ENCODE measurements at places on chromosomes 7 and 10.

DNA sequence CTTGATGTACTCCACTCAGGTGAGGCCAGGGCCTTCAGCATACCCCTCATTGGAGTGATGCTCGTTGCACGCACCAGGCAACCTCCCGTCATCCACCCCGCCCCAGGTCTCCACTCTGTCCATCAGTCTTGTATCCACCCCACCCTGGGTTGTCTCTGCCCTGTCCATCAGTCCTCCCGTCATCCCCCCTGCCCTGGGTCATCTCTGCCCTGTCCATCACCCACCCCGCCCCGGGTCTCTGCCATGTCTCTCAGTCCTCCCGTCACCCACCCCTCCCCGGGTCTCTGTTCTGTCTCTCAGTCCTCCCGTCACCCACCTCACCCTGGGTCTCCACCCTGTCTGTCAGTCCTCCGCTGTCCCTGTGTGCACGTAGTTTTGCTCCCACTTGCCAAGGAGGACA is 59.9 kb downstream of the WDR37 start:
- no peak for DNase-seq

GRCh38 chr7:37040330-37040729 is 316.0 kb upstream of the AOAH start:
- no peak for DNase-seq

- no peak for DNase-seq
Measured at GRCh38 chr10:44567471-44567870, 182.6 kb upstream of the CXCL12 start.

- DNase-seq = no peak
Measured at GRCh38 chr10:70909326-70909935, 21.1 kb upstream of the PCBD1 start.

DNA sequence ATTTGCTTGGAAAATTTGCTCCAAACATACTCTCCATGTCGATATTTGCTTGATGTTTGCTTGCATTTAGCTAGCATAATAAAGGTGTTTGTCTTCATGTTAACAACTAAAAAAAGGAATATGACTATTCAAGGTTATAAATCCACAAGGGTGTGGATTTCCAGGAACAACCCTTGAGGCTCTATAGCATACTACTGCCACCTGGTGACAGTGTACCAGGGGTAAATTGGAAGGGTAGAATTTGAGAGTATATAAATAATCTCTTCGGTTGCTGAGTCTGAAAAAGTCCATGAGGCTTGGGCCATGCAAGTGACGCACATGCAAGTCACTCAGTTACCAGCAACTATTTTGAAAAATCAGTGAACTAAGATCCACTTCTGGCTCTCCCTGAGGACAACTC is 68.4 kb downstream of the SLIT1 start:
- no peak for DNase-seq

DNA sequence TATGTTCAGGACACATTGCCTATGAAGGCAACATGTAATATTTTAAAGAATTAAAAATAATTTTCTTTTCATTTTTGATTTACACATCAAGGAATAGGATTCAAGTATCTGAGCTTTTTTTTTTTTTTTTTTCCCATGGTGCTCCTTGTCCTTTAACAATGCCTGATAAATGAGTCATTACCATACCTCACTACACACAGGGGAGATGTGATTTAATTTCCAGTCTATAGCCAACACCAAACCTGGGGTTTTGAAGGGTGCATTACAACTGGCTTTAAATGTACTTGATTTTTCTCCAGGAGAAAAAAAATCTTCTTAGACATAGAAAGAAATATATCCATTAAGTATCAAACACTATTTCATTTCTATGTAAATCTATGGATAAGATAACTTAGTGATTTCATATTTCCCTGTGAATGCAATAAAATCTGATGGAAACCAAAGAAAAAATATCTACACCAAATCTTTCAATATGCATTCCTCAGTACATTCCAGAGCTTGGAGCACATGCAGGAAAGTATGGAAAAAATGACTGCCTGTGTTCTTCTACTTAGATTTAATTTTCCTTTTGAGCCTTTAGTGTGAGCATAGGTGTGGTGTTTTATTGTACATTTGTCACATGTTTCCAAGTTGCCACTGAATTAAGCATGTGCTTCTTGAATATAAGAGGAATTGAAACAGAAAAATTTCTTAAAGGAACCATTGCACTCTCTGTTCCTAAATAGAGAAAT is 204.8 kb upstream of the MEOX2 start:
- DNase-seq = no peak
